HCEC 1CT (cell line): ENCODE measurements at places on chromosomes 2 and 18.
A peak's percentile ranks its signal among the peaks of the same experiment; 100 is the strongest.

DNA sequence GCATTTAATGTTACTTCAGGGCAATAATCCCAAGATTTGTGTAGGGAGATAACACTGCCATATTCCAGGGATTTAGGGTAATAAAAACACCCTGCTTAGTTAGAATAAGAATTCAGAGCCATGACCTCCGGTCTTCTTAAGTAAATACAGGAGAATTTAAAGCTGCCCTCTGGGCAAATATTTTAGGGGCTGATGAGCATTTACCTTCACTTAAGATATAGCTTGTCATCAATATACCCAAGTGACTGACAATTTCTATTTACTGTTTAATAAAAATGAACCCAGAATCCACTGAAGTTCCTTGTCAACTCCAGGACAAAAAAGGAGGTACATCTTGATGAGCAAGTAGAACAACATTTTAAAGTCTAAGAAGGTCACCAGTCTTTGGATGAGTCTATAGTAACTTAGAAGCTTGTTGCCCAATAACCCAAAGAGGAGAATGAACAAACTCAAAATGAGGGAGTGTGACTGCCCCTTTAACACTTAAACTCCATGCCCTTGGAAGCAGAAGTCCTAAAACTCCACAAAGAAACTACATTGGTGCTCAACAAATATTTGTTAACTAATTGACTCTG, 24.3 kb upstream of the IKZF2 start:
- no peak for DNase-seq

GRCh38 chr2:237927986-237928385, 38.8 kb upstream of the UBE2F start:
- no peak for DNase-seq

- DNase-seq, result peak; percentile 88
Observed at GRCh38 chr2:112812318-112813267, 24.0 kb downstream of the IL1B start.

DNA sequence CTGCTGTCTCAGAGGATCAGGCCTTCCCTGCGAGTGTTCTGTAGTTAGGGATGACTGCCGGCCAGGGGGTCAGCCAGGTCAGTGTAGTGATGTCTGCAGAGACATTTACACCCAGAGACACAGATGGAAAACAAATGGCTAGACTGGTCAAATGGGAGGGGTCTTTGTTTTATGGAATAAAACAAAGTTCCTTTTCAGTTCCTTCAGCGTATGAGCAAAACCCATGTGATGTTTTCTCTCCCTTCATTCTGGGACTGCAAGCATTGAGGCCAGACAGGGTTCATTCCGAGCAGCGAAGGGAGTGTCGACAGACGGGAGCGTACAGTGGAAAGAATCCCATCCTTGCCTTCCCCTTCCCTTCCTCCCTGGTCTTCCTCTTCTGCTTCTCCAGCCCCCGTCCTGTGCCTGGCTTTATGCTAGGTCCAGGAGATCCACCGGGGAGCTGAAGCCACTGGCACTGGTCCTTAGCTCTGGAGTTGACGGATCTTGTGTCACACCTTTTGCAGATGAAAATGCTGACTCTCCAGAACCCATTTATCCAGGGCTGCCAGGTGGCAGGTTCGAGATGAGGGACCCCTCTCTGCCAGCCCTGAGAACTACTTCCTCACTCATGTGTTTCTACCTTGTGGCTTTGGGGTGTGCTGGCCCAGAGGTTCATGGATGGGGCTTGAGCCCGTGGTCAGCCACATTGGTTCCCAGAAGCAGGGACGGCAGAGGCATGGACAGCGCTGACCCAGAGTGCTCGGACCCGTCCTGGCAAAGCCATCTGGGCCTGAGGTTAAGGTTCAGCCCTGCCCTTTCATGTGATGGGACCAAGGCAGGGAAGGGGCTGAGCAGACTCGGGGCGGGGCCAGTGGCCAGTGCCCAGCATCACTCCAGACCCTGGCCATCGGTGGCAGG, 24.2 kb downstream of the ITGB1BP1 start:
- DNase-seq, result no peak

GRCh38 chr2:162065767-162066166, 8.2 kb downstream of the DPP4 start:
- DNase-seq, result no peak

DNA sequence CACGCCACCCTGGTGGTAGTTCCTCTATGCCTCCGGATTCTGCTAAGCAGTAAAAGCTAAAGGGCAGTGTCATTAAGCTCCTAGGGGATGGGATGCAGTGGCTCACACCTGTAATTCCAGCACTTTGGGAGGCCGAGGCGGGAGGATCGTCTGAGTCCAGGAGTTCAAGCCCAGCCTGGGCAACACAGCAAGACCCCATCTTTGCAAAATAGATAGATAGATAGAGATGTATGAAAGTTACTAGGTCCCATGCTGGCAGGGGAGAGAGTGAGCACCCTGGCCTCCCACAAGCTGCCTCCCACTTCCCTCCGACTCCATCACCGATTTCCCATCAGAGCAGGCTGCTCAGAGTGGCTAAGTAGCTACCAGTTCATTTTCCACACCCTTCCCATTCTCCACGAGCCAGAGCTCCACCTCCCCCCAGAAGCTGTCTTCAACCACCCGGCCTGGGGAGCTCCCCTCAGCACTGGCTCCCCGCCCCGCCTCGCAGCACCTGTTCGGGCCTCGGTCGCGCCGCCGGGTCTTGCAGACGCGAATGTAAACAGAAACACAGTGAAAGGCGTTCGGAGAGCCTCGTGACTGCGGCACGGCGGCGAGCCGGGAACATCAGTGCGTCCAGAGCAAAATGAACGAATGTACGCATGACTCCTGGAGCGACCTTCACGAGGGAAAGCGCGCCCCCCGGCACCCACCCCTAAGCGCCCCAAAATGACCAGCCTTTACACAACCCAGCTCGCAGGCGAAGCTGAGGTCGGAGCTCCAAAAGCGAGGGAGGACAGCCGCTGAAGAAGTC, 598 bp upstream of the CEP68 start:
- no peak for DNase-seq

- DNase-seq, result no peak
Observed at GRCh38 chr18:44672506-44672905, 8.2 kb upstream of the SETBP1 start.

GRCh38 chr2:152568531-152568930, 148.7 kb downstream of the PRPF40A start:
- DNase-seq, result no peak

GRCh38 chr18:76823587-76824011, 1.2 kb downstream of the ZNF236 start:
- DNase-seq, result no peak

DNA sequence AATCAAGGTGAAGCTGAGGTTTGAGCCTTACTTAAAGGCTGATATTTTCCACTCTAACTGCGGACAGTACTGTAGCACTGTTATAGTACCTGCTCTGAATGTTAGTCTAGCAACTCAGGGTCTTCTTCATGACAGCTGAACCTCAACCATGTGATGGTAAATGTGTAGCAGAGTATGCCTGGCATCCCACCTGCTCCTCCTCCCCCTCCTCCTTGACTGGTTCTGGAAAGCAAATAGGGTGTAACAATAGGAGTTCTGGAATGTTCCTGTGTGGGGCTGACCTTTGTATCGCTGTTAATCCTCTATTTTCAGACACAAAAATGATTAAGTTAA, 447 bp upstream of the CCL20 start:
- DNase-seq, result no peak

- DNase-seq, result no peak
Observed at GRCh38 chr2:59932341-59932740, 621.1 kb downstream of the BCL11A start.

DNA sequence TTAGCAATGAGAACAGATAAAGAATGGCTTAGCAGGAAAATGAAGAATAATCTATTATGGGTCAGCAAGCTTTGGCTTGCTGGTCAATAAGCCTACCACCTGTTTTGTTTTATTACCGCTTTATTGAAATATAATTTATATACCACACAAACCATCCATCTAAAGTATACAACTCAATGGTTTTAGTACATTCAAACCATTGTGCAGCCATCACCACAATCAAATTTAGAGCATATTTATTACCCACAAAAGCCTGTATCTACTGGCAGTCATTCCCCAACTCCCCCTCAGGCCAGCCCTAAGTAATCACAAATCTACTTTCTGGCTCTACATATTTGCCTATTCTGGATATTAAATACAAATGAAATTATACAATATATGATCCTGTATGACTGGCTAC, 17.2 kb downstream of the PPP3R1 start:
- no peak for DNase-seq

GRCh38 chr2:178933493-178933892, 116.4 kb downstream of the CCDC141 start:
- DNase-seq, result no peak

GRCh38 chr2:95025406-95026319, at the start of gene MAL:
Gene MAL, plus strand, starts transcription at chr2:95025708. Its CDS starts 85 bp downstream, at chr2:95025793.
- no peak for DNase-seq

DNA sequence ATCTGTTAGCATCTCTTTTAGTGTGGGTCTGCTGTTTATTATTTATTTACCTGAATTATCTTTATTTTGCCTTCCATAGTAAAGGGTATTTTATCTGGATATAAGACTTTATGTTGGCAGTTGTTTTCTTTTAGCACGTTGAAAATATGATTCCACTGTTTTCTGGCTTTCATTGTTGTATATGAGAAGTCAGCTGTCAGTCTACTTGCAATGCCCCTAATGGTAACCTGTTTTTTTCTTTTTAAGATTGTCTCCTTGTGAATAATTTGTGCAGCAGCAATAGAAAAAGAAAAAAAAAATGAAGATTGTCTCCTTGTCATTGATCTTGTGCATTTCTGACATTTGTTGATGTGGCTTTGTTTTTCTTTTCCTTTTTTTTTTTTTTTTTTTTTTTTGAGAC, 27.2 kb downstream of the SNED1 start:
- no peak for DNase-seq

DNA sequence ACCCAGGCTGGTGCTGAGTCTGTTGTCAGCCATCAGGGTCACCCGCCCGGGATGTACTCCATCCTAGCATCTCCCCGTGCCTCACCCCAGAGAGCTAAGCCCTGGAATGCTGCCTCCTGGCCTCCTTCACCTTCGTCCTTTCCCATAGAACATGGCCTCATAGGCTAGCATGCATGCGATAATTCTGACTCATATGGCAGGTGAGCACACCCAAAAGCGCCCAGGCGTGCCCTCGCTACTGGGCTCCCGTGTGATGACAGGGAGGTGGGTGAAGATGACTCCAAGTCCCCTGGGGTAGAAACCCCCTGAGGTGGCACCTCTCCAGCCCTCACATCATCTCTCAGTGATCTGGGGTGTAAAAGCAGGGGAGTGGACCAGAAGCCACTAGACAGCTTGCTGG, 7.3 kb downstream of the SPR start:
- no peak for DNase-seq

DNA sequence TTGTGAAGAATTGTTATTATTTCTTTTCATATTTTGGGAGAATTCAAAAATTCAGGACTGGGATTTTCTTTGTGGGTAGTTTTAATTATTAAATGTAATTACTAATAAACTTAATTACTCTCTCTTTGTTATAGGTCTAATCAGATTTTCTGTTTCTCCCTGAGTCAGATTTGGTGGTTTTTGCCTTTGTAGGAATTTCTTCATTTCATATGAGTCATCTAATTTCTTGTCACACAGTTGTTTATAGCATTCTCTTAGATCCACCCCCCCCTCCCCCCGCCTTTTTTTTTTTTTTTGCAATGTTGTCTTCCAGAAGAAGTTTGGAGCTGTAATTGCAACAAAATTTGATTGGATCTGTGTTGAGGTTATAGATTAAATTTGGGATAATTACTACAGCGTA, 26.0 kb upstream of the GALR1 start:
- DNase-seq, result peak; percentile 80
